ENCODE measurements at places on chromosomes 3 and 15.

GRCh38 chr3:81968658-81969057 lies 207.2 kb upstream of the GBE1 start:
- DNase-seq = no peak

GRCh38 chr15:40354408-40355171 lies 3.4 kb upstream of the DISP2 start:
- DNase-seq = no peak

DNA sequence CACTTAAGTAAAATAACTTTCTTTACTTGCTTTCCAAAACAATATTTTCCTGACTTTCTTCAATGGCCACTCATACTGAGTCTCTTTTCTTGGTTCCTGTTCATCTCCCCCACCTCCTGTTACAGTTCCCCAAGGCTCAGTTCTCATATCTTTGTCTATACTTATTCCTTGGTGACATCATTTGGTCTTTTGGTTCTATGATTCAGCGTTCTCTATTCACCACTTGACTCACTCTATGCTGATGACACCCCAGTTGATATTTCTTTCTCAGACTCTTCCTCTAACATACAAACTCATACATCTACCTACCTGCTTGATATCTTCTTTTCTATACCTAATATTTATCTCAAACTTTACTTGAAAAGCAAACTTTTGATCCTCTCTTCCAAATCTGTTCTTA lies 85.0 kb upstream of the P3H2 start:
- peak; percentile 76 for DNase-seq

- peak; percentile 20 for DNase-seq
These were observed 793 bp downstream of the SLC30A4 start for GRCh38 chr15:45521596-45522327.

- DNase-seq = no peak
These were observed 213.2 kb upstream of the MRPL3 start for GRCh38 chr3:131716007-131716406.

GRCh38 chr15:46260937-46261336 lies 626.1 kb downstream of the SQOR start:
- DNase-seq = no peak

GRCh38 chr3:113405180-113405579 lies 36.1 kb downstream of the CFAP44 start:
- no peak for DNase-seq

- no peak for DNase-seq
These were observed 6.9 kb upstream of the NFKBIZ start for GRCh38 chr3:101842245-101842934.

DNA sequence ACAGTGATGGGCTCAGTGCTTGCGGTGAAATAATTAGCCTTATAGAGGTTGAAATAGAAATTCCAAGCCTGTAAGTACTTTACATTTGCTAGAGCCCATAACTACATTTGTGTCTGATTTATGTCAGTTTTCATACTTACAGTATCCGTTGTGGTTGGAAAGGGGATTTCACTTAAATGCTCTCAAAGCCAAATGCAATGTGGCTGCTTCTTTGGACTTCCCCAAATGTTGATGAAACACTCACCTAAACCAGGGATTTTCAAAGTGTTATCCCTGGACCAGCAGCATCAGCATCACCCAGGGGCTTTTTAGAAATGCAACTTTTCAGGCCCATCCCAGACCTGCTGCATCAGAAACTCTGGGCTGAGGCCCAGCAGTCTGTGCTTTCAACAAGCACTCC lies 378.7 kb downstream of the MCTP2 start:
- peak; percentile 11 for DNase-seq

DNA sequence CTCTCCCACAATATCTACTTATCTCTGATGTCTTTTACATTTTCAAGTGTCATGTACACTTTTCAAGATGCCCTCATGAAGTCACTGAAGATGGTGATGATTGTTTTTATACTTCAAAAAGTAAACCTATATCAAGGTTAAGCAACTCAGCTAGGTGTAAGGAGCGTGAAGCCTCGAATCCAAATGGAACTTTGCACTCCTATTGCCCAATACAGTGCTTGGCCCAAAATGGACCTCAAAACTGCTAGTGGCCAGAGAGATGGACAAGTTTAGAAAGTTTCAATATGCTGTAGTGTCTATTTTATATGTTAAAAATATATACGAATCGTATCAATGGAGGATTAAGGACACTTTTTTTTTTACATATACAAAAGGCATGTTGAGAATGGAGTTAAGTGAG lies 167.7 kb downstream of the CHL1 start:
- no peak for DNase-seq

DNA sequence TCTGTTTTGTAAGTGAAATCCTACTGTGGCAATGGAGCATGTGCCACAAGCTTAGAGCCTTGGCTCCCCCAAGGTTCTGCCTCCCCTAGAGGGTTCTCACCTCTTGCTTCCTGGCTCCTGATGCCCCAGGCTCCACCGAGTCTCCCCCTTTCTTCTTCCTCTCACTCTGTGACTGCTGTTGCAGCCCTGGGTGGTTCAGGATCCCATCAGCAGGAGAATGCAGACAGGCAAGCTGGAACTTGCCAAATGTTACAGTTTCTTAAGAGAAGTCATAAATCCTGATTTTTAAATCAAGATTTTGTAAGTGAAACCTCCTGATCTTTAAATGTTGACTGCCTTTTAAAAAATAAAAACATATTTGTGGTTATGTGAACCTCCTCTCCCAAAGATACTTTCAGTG lies 133.9 kb downstream of the CCNL1 start:
- no peak for DNase-seq

GRCh38 chr3:182606905-182607504 lies 186.3 kb upstream of the ATP11B start:
- no peak for DNase-seq

GRCh38 chr3:46845860-46846623 lies 17.2 kb downstream of the MYL3 start:
- DNase-seq = peak; percentile 76

- DNase-seq = no peak
These were observed 10.8 kb downstream of the TRPM1 start for GRCh38 chr15:31090766-31091165.

DNA sequence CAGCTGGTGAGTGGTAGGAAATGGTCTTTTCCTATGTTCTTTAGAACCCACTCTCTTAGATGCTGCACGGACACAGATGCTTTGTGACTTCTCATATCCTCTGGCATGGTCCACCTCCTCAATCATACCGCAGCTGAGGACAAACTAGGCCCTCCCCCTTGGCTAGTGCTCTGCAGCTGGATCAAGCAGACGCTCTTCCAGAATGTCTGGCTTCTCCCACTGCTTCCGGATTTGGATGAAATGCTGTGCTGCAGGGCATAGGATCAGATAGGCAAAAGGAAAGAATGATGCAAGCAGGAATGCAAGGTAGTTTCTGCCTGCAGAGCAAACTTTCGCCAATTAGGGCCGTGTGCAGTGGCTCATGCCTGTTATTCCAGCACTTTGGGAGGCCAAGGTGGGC lies 75.7 kb upstream of the SLC4A7 start:
- no peak for DNase-seq

DNA sequence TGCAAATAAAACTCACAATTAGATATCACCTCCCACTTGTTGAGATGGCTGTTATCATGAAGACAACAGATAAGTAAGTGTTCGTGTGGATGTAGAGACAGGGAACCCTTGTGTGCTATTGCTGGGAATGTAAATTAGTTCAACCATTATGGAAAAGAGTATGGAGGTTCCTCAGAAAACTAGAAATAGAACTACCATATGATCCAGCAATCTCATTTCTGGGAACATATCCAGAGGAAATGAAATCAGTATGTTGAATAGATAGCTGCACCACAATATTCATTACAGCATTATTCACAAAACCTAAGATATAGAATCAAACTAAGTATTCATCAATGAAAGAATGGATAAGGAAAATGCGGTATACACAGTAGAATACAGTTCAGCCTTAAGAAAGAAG lies 418.7 kb upstream of the CNTN6 start:
- DNase-seq = no peak

DNA sequence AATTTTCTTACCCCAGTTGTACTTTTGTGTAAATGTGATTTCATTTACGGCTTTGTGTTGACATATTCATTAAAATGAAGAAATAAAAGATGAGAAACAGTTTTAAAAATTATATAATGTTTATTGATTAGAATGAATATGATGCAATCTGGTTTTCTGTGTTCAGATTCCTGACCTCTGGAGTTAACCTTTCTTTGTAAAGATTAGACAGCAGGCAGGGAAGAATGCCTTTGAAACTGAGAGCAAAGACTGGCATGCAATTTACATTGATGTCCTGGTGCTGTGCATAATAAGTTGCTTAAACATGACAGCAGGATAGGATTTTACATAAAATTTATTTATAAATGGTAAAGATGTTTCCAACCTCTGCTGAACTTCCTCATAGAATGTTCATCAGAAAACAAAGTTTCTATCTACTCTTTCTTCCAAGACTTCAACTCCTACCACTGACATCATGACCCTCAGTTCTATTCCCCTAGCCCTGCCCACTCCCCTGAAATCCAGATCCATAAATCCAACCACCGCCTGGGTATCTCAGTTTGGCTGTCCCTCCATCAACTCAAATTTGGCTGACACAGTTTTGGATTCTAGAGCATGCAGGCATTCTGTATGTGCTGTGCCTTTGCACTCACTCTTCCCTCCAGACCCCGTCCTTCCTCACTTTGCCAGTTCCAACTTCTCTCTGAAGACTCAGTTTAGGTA lies 1.7 kb downstream of the HGD start:
- DNase-seq = no peak

DNA sequence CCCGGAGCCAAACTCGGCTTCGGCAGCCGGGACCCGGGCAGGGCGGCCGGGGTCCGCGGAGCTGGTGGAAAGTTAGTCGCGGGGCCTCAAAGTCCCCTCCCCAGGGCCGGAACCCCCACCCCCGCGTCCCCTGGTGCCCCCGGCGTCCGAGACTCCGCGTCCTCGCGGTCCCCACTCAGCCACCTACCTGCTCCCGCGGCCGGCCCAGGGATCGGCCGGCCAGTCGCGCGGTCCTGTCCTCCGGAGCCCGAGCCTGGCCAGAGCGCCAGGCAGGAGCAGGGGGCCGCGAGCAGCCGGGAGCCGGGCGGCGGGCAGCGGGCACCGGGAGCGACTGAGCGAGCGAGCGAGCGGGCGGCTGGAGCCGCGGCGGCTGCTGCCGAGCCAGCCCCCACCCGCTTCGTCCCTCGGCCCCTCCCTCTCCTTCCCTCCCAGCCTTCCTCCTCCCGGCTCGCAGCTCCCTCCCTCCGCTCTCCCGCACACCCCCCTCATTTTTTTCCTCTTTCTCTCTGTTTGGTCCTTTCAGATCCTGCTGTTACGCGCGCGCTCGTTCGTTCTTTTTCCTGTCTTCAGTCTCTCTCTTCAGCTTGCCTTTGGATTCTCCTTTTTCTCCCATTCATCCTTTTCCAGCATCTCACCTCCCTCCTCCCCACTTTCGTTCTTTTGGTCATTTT lies at the start of gene MEGF11:
MEGF11 (minus strand) TSS at position 333 of the 671 bp plus-strand sequence. CDS start 125,347 bp downstream, outside the sequence.
- DNase-seq = no peak

- DNase-seq = no peak
These were observed 153.2 kb downstream of the UNC13C start for GRCh38 chr15:54131410-54131809.

DNA sequence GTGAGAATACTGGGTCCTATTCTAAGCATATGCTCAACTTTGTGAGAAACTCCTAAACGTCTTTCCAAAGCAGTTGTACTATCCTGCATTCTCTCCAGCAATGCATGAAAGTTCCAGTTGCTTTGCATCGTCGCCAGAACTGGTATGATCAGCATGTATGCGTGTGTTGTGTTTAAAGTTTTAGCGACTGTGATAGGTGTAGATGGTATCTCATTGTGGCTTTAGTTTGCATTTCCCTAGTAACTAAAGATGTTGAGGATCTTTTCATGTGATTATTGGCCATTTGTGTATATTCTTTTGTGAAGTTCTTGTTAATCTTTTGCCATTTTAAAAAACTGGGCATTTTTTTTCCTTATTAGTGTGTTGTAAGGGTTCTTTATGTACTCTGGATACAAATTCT lies 115.1 kb downstream of the SPATA16 start:
- no peak for DNase-seq

DNA sequence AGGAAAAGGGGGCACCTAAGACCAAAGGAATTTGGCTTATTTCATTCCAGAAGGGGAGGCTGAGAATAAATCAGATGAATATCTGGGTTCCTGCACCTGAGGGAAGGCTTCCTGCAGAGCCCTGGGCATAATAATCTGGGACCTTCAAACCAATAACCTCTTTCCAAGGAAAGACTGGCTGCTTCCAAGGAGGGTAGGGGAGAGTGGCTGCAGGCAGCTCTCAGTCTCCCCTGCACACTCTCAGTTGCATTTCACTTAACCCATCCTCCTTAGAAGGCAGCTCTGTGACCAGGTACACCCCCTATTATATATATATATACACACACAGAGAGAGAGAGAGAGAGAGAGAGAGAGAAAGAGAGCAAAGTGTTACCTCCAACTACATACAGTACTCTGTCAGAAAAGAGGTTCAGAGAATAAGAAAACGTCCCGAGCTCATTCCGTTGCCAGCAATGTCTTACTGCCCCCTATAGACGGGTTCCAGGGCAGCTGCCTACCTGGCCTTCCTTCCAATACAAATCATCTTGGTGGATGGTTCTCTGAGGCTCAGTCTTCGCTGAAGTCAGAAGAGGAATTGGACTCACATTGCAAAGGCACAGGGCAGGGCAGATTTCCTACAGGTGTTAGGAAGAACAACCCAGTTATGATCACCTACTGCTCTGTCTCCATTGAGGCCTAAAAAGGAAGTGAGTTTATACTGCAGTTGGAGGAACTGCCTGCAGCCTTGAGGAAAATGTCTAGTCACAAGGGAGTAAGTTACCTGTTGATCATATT lies 26.1 kb downstream of the CAPN3 start:
- no peak for DNase-seq

- no peak for DNase-seq
These were observed 78.1 kb upstream of the EOMES start for GRCh38 chr3:27800261-27800660.

DNA sequence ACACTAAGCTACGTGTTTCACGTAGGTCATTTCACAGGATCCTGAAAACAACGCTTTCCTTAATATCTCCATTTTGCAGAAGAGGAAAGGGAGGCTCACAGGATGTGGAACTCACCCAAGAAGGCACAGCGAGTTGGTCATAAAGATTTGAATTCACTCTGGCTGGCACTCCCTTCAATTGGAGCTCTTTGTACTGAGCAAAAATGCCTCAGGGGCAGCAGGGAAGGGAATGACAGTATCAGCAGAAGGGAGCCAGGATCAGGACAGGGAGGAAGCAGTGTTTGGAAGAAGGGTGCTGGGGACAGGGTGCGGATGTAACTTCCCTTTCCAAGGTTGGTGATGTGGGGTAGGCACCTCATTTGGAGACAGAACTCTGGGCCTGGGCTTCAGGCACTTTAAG lies 1.1 kb upstream of the ST6GAL1 start:
- DNase-seq = no peak
